ENCODE measurements at places on chromosomes 16 and 17. TPM values are rescaled to one million over a fixed set of nuclear protein-coding genes. Genes with fewer than 3 reads are reported as not detected.
A peak's percentile ranks its signal among the peaks of the same experiment; 100 is the strongest.

The TBC1D3 gene
- total RNA-seq, result not detected

The CCL4 gene
- total RNA-seq, result 0.36 TPM

The SHBG gene
- 0.36 TPM for total RNA-seq

The SMIM5 gene
- under 0.01 TPM for total RNA-seq

The CRISPLD2 gene
- 122 TPM for total RNA-seq

The SLC5A10 gene
- total RNA-seq, result not detected

The CSH1 gene
- total RNA-seq, result not detected

The CDK3 gene
- total RNA-seq, result 0.72 TPM

The SLC35G6 gene
- not detected for total RNA-seq

The NLRC3 gene
- total RNA-seq, result under 0.01 TPM

The SCIMP gene
- total RNA-seq, result not detected

The DVL2 gene
- total RNA-seq, result 106 TPM

DNA sequence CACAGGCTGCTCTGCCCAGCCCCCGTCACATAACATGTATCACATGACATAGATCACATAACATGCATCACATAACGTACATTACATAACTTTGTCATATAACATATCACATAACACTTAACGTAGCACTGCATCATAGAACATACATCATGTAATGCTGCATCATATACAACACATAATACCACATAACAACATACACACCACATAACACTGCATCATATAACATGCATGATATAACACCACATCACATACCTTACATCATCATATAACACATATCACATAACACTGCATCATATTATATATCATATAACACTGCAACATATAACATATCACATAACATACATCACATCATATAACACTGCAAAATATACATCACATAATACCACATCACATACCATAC, 83.8 kb downstream of the AXIN2 start:
- DNase-seq, result no peak

GRCh38 chr16:6265968-6266367, 1066.7 kb upstream of the RBFOX1 start:
- no peak for DNase-seq

GRCh38 chr16:30473231-30474073, 910 bp downstream of the ITGAL start:
- DNase-seq, result no peak

GRCh38 chr16:16909126-16909525, 530.2 kb downstream of the NPIPA7 start:
- DNase-seq, result no peak

- no peak for DNase-seq
These were observed 133.9 kb downstream of the PRKCB start for GRCh38 chr16:23969468-23970297.

GRCh38 chr16:3812469-3813172, 67.9 kb downstream of the CREBBP start:
- no peak for DNase-seq

GRCh38 chr16:50856991-50857390, 115.1 kb downstream of the CYLD start:
- no peak for DNase-seq

GRCh38 chr17:57092779-57093178, 7.7 kb downstream of the AKAP1 start:
- no peak for DNase-seq

GRCh38 chr17:75130059-75130631, 1.4 kb downstream of the NT5C start:
- DNase-seq, result peak; percentile 71

DNA sequence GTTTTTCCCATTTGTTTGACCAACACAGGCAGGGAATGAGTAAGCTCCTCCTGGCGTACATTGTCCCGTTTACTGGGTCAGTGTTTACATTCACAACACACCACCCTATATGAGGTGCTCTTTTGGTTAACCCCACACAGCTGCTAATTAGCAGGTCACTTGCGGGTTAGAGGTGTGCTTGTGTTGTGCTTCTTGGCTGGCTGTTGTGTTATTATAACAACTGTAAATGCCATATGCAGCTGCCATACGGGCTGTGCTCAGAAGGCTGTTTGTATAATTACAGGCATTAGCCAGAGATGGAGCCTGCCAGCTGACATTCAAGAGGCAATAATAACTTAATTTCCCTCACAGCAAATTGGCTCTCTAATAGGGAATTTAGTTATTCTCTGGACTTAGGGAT, 205.1 kb upstream of the ELAC2 start:
- DNase-seq, result no peak

DNA sequence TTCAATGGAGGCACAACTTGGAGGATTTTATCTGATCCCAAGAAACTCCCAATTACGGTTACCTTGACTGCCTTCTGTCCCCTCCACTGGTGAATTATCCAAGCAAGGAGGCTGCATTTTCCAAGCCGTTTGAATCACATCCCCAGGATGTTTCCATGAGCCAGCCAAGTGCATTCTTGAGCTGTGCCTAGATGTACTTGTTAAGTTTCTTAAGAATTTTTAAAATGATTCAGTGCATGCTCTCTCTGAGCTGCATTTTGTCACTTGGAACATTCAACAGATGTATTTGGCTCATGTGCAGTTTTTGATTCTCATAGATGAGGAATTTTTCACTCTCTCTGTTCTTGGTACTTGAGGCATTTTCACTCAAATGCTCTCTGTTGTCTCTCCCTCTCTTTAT, 202.6 kb upstream of the MYOCD start:
- no peak for DNase-seq

DNA sequence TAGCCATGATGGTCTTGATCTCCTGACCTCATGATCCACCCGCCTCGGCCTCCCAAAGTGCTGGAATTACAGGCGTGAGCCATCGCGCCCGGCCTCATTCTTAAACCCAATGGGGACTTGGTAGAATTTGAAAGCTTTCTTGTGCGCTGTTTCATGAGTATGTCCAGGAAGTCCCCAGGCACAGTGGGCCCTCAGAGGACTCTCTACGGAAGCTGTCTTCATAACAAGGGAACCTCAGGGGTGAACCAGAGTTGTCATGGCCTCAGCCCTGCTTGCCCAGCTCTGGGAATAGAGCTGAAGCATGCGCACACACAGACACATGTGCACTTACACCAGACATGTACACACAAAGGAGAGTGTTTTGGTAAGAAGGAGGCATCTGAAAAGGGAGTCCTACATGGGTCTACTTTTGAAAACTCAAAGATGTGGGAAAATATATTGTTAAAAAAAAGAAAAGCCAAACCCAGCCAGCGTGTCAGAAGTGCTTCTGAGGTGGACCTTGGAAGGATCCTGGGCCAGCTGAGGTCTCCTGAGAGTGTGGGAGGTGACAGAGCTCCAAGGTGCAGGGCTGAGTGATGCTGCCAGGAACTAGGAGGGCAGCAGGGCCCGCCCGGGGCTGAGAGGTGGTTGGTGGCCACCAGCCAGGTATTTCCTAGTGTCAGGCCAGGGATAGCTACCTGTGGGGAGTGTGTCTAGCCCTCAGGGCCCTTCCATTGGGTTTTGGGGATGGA, 54.6 kb downstream of the EPN2 start:
- DNase-seq, result peak; percentile 61

- DNase-seq, result no peak
These were observed 69.6 kb downstream of the KANSL1 start for GRCh38 chr17:46123607-46124006.

GRCh38 chr16:59545721-59546120, 811.6 kb upstream of the GOT2 start:
- no peak for DNase-seq

GRCh38 chr16:52906281-52906680, 146.4 kb downstream of the CHD9NB start:
- DNase-seq, result no peak

DNA sequence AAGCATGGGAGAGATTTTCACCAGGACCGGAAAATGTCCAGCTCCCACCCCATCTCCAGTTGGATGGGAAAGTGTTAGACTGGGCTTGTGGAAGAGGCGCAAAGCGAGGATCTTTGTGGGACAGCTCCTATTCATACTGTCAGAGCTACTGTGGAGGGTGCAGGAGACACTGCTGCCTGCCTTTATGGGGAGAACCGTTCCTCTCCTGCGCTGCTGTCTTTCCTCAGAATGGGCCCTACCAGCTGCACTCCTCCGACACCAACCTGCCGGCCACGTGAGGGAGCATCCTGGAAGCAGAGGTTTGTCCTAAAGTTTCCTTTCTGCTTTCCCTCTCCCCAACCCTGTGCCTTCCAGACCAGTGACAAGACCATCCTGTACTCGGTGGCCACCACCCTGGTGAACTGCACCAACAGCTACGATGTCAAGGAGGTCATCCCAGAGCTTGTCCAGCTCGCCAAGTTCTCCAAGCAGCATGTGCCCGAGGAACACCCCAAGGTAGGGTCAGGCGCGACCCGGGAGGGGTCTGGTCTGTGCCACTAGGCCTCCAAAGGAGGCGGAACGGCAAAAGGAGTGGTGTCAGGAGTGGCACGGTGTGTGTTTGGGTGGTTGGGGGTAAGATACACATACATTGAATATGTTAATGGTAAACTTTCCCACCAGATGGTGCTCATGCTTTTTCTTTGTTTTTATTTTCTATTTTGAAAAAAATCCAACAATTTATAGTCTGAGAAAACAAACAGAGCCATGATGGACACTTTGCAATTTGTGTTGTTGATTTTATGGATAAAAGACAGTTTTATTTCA, 23.0 kb downstream of the SLC35G3 start:
- no peak for DNase-seq

- peak; percentile 44 for DNase-seq
These were observed 4.9 kb downstream of the P3H4 start for GRCh38 chr17:41806685-41807445.

Data from osteoblast (primary cell).